ENCODE measurements at places on chromosomes 12 and 14.

DNA sequence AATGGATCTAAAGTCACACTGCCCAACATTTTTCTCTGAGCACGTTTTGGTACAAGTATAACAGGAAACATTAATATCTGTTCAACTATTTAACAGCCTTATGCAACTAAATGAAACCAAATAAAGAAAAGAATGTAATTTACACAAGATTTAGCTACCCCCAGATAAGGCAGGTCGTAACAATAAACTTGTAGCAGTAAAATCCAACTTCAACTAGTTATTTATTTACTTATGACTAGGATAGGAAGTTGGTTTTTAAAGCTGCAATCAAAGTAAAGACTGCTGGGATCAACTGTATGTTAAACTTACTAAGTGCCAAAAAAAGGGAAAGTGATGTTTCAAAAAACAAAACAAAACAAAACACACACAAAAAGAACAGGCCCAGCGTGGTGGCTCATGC is 30.9 kb downstream of the FERMT2 start:
- DNase-seq, result no peak

DNA sequence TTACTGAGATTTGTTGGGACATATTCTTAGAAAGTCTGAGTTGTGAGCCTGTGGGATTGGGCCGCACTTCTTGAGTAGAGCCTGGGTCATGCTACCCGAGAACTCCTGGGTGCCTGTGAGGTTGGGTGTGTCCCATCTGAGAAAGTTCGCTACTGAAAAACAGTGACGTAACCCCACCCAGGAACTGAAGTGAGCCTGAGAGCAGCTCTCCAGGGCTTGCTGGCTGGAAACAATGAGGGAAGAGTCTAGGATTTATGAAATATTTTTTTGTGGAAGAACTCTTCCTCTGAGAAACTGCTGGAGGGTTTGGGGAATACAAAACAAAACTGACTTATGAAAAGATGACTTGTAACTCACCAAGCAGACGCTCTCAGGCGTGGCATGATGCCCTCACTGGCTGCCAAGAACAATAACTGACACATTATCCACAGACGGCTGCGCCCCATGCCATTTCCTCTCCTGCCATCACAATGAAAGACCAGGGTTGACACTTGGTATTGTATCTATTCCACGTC is 69.2 kb downstream of the RASSF3 start:
- no peak for DNase-seq

DNA sequence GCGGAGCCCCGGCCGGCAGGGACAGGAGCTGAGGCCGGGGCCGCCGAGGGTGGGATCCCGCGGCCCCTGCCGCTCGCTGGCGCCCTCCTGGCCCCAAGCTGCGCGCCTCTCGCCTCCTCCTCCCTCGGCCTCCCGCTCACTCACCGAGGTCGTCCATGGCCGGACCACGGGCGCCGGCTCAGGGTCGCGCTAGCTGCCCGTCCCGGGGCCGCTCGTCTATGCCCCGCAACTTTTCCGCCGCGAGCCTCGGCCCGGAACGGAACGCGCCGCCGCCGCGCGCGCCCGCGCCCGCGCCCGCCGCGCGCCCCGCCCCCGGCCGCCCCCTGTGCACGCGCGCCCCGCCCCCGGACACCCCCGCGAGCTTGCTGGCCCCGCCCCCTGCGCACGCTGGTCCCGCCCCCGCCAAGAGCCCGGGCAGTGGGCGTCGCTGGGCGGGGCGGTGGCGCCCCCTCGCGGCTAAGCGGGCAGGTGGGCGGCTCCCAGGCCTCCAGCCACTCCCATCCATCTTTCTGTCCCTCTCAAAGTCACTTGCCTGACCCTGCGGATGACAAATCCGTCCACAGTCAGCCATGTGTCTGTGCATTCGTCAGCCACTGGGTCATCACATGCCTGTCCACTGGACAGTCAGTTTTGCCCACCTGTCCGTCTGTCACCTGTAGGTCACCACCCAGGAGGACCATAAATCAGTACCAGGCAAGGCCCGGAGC is at the start of gene PXN:
TSS of gene PXN (minus strand) at position 258 of the 707 bp plus-strand sequence. CDS start at position 157, 101 bp downstream.
- peak; percentile 96 for DNase-seq

- DNase-seq, result no peak
These were observed 254.0 kb upstream of the ATP2B1 start for GRCh38 chr12:89962648-89963047.

- DNase-seq, result no peak
These were observed 22.2 kb downstream of the SLC41A2 start for GRCh38 chr12:104935886-104936285.

DNA sequence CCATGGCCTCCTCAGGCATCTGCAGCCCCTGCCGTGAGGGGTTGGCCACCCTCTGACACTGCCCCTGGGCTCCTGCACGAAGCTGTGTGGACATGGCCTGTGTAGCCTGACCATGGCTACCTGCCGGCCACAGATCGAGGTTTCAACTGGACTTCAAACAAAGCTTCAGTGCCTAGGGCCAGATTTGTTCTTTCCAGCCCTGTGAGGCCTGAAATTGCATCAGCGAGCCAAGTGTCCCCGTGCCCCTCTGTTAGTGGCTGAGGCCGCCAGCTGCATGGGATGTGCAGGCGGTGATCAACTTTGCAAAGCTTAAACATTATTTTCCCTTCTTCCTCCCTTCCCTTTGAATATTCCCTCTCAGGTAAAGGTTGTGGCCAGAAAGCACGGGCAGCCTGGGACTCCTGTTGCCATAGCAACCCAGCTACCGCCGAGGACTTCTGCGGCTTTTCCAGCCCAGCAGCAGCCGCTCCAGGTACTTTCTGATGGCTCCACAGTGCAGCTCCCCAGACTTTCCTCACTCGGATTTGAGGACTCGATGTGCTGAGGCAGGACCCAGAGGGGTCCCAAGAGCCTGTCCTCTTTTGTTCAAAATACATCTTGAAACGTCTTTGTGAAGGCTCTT is 35.8 kb downstream of the DDX51 start:
- DNase-seq, result peak; percentile 67

DNA sequence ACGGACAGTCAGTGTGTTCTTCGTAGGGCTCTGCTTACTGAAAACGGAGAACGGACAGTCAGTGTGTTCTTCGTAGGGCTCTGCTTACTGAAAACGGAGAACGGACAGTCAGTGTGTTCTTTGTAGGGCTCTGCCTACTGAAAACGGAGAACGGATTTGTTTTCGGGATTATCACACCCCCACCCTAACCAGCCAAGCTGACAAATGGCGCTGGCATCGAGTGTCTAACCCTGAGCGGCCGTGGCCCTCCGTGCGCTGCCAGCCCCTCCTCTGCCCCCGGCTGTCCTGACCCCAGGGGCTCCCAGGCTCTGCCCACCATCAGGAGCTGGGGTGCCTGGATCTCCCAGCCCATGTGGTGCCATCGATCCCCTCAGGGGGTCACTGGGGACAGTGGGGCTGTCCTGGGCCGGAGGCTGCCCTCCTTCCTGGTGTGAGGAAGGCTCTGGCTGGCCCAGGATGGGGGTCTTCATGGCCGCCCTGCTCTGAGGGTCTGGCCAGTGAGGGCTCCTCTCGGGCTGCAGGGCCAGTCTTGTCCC is 57.3 kb downstream of the FBRSL1 start:
- no peak for DNase-seq

DNA sequence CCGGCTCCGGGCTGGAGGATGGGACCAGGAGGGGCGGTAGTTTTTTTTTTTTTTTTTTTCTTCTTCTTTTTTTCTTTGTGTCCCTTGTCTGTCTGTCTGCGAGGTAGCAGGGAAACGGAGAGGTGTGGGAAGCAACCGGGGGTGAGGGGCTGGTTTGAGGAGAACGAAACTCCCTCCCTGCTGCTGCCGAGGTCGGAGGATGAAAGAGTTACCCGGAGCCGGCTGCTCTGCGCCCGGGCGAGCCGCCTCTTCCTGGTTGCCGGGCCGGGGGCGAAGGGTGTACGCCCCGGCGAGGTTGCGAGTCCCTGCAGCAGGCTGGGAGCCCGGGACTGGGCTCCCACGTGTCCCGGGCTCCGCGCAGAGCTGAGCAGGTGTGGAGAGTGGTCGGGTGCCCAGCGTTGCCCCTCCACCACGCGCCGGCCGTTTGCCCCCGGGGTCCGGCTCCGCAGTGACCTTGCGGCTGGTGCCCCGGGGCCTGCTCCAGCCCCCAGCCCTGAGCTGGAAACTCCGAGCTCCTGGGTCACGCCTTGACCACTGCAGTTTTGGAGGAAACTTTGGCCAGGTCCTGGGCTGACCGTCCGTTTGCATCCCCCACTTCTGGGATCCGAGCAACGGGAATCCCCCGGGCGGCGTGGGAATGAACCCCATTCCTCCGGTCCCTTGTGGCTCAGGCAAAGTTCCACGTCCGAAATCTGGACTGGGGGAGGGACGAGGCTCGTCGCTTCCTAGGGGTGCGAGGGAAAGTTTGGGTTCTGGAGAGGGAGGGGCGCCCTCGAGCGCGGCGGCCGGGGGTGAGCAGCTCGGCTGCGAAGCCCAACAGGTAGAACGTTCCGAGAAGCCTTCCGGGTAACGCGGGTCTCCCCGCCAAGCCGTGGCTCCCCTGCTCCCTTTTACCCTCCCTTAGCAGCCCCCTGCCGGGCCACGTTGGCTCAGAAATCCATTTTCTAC is 1.3 kb downstream of the CHST11 start:
- DNase-seq, result peak; percentile 67

- no peak for DNase-seq
These were observed 621.2 kb upstream of the FBXO33 start for GRCh38 chr14:40053416-40053815.

DNA sequence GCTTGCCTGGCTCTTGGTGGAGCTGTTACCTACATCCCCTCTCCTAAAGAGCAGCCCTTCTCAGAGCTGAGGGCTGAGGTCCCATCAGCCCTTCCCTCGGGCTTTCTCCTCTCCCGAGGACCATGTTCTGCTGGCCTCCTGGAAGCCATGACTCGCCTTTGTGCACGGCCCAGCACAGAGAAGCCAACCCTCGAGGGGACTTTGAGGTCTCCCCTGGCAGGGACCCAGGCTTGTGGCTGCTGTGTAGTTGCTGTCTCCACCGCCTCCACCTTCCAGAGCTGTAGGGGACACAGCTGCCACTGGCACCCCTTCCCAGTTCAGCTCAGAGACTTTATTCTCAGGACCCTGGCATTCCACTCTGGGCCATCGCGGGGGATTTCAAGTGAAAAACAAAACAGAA is 22.9 kb upstream of the CCND2 start:
- DNase-seq, result no peak

DNA sequence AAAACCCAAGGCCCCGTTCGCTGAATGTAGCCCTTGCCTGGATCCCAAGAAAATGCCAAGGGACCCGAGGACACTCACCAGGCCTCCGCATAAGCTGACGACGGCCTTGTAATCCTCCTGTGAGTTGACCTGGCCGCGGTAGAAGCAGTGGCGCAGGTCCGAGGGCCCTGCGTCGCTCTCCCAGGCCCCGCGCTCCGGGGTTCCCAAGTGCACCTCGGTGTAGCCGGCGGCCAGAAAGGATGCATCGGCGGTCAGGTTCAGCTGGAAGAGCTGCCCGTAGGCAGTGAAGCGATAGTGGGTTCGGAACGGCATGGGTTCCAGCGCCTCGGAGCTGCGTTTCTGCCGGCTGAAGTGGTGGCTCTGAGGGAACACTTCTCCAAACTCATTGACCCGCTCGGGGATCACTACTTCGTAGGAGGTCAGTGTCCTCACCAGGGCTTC is 1.2 kb downstream of the ADAMTS20 start:
- DNase-seq, result peak; percentile 71

DNA sequence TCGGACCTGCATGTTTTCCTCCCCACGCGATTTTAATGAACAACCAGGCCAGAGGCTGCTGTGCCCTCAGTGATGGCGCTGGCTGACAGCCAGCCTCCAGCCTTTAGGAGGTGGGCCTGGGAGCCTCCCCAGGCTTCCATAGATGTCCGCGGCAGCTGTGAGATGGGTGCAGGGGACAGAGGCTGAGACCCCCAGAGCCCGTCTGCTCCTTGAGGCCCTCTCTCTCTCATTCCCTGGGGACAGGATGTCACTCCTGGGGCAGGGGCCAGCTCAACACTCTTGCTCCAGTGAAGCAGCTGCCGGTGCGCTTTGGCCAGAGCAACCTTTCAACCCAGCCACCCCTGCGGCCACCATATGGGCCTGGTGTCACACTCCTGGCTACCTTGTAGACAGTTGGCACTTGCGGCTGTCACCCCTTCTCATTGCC is 24.8 kb downstream of the MVK start:
- DNase-seq, result no peak

DNA sequence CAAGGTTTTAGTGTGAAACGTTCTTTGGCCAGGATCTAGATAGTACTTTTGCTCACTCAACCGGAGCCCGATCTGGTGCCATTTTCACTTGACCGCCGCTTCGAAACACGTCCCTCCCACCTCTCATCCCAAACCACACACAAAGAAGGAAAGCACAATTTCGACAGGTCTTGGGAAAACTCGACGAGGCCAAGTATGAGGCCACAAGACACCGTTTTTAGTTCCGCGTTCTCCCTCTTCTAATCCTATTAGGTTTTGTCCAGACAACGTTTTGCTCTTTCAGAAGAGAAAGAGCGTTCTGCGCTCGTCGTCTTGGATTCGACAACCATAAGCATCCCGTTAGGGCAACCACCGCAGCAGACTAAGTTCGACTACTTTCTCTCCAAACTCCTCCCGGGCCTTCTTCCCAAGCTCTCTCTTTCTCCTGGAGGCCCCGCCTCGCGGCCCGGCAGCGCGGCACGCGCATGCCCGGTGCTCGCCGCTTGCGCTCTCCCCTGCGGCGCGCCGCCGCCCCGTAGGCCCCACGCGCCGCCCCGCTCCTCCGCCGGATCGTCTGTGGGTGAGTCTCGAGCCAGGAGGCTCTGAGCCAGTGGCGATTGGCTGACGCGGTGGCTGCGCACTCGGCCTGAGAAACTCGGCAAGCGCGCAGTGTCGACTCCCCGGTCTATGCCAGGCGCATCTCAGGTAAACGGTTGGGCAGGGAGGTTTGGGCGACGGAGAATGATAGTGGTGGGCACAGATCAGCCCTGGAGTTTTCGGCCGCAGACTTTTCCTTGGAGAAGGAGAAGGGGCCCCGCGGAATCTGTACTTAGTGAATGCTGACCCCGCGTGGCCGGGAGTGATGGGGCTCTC is at the start of gene MIPOL1:
TSS of gene MIPOL1 (plus strand) at position 517 of the 852 bp plus-strand sequence. CDS start 49,952 bp downstream, outside the sequence.
- peak; percentile 84 for DNase-seq

DNA sequence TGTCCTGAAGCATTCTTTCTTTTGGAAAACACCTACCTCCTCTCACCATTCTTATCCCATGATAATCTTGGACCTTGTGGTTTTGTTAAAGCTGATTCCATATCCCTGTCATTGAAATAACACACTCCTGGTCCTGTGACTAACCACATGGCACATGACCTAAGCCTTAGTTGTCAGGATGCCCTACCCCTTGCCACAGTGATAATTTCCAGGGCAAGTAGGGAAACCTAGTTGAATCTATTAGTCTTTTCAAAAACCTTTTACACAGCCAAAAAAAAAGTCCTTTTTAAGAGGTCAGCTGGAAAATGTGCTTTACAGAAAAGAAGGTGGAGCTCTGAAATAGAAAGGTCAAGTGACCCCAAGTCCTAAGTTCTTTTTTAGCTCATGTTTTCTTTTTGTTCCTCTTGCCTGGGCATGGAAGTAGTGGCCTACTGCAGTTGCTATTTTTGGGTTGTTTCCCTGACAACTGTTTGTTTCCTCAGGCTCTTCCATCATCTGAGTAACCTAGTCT is 608.4 kb downstream of the LRFN5 start:
- DNase-seq, result no peak
